ENCODE measurements at places on chromosomes 11 and 22. TPM values are rescaled to one million over a fixed set of nuclear protein-coding genes. Genes with fewer than 3 reads are reported as not detected.

PAX6 gene
- total RNA-seq = 12.3 TPM

MB gene
- total RNA-seq = 0.35 TPM

C11orf87 gene
- total RNA-seq = not detected

PARVG gene
- total RNA-seq = not detected

TRIM29 gene
- not detected for total RNA-seq

PHOX2A gene
- total RNA-seq = 2.8 TPM

LDHA gene
- total RNA-seq = 308 TPM

NELL1 gene
- 2.6 TPM for total RNA-seq

OR51F2 gene
- total RNA-seq = not detected

CSNK1E gene
- 307 TPM for total RNA-seq

PNPLA5 gene
- 4.0 TPM for total RNA-seq

IL18 gene
- total RNA-seq = not detected

TMEM151A gene
- total RNA-seq = 0.85 TPM

ANO3 gene
- not detected for total RNA-seq

THY1 gene
- 319 TPM for total RNA-seq

DNAJB13 gene
- not detected for total RNA-seq

SEZ6L gene
- 1.1 TPM for total RNA-seq

CACNA1I gene
- total RNA-seq = 0.55 TPM

OR10A4 gene
- not detected for total RNA-seq

OR4C12 gene
- total RNA-seq = not detected

CST6 gene
- not detected for total RNA-seq

ZNF215 gene
- 11.8 TPM for total RNA-seq

BTBD18 gene
- total RNA-seq = not detected

Data from H7 (cell line).